ENCODE measurements at places on chromosomes 5 and 9.

DNA sequence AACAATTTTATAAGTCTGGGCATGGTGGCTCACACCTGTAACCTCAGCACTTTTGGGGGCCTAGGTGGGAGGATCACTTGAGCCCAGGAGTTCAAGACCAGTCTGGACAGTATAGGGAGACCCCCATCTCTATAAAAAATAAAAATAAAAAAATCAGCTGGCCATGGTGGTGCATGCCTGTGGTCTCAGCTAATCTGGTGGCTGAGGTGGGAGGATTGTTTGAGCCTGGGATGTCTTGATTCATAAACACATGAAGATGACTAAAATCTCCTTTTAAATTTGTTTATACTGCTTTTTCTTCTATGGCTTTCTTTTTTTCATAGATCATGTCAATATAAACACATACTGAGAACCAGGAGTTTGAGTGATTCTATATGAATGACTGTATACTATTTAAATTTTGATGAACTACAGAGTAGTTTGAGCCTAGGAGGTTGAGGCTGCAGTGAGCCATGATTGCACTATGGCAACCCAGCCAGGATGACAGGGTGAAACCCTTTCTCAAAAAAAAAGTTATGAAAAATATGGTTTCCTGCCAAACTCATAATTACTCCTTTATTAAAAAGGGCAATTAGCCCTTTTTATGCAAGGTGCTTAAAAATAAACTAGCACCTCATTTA, 14.2 kb downstream of the RIC1 start:
- no peak for DNase-seq

GRCh38 chr5:35303152-35303551, 72.9 kb upstream of the PRLR start:
- DNase-seq = no peak

DNA sequence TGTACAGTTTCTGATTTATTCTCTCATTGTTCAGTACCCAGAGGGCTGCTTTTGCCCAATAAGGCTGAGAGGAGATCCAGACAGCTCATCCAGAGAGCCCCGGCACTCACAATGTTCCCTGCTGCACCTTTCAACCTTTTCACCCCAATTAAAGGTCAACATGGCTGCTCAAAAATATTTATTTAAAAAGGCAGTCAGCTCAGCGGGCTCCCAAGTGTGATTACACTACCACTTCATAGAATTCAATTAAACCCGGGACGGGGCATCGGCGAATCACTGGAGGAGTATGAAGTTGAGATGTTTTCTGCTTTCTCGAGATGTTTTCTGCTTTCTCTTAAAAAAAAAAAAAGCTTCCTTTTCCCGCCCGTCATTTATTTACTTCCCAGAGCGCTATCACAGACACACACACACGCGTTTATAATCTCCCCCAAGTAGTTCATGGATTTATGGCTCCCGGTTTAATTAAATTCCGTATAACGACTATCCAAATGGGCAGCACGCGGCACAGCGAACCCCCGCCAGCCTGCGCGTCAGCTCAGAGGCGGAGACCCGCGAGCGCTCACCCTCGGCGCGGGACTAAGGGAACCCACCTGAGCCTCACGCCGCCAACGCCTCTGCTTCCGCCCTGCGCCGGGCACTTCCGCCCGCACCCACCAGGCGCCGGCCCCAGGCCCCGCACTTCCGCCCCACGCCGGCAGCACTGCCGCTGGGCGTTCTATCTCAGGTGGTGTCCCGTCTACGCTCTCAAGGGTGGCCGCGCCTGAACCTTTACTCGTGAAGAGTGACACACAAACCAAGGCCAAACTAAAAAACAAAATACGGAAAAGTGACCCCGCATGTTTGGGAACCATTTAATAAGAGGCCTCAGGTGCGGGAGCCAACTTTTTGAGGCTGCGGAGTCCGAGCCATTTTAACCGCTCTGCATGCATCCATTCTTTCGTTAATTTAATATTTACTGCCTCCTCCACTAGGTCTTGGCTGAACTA, at the start of gene C5orf63:
C5orf63 (minus strand) TSS at position 642 of the 986 bp plus-strand sequence. CDS start 14,507 bp downstream, outside the sequence.
- peak; percentile 70 for DNase-seq

DNA sequence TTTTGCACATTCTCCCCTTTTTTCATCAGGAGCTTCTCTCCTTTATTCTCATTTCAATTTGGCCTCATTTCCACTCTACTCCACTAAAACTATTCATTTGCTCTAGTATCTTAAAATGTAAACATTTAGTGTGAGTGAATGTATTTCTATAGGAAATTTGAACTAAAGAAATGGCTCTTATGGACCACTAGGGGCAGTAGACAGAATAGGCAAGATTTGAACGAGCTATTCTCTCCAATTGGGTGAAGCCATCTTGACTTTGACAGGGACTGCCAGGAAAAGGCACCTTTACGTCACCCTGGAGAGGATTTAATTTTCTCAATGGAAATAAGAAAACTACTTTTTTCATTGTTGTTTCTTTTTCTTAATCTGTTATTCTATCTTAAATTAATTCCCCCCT, 666.3 kb downstream of the DNAH5 start:
- DNase-seq = no peak

DNA sequence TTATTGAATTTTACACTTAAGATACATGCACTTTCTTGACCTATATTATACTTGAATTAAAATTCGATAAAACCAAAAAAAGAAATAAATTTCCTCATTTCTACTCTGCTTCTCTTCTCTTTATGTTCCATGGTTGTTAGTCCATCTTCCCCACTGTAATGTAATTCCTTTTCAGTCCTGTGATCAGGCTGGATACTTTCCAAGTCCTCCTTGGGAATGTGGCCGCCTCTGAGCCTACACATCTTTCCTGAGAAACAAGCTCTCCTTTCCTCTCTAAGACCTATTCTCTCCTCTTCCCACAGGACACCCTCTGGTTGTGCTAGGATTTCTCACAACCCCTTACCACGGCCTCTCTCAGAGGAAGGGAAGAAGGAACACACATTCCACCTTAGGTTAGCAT, 285.1 kb downstream of the DNAH5 start:
- no peak for DNase-seq

GRCh38 chr5:136080483-136081216, 51.9 kb downstream of the TGFBI start:
- peak; percentile 92 for DNase-seq

GRCh38 chr5:128649192-128649591, 111.1 kb upstream of the FBN2 start:
- no peak for DNase-seq

- DNase-seq = no peak
Measured at GRCh38 chr9:109496841-109497225, 1.3 kb downstream of the PTPN3 start.

DNA sequence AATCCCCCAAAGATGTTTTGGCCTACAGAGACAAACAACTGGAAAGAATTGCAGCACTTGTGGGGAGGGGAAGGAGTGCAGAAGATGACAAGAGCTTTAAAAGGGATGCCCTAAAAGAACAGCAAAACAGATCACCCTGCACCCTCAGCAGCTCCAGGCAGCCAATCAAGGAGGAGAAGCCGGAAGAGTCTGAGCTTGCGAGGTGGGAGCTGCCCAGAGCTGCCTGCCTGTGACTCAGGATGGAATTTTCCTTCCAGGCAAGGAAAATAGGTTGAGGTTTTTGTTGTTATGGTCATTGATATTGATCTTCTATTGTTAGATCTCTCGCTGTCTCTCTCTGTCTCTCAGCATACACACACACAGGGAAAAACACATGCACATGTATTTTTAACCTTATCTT, 70.3 kb upstream of the MAP1B start:
- no peak for DNase-seq

- DNase-seq = no peak
Measured at GRCh38 chr9:124764774-124765438, 6.2 kb downstream of the NR6A1 start.

GRCh38 chr9:110029956-110030480, 177.9 kb downstream of the C9orf152 start:
- no peak for DNase-seq

DNA sequence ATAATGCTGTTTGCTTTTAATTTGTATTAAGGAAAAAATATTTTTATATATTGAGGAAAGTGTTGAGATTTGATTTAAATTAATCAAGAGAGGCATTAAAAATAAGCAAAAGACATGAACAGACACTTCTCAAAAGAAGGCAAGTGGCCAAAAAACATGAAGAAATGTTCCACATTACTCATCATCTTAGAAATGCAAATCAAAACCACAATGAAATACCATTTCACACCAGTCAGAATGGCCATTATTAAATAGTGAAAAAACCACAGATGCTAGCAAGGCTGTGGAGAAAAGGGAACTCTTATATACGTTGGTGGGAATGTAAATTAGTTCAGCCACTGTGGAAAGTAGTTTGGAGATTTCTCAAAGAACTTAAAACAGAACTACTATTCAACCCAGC, 45.9 kb downstream of the RANBP17 start:
- DNase-seq = no peak

- DNase-seq = no peak
Measured at GRCh38 chr9:18141681-18142080, 332.3 kb upstream of the ADAMTSL1 start.

DNA sequence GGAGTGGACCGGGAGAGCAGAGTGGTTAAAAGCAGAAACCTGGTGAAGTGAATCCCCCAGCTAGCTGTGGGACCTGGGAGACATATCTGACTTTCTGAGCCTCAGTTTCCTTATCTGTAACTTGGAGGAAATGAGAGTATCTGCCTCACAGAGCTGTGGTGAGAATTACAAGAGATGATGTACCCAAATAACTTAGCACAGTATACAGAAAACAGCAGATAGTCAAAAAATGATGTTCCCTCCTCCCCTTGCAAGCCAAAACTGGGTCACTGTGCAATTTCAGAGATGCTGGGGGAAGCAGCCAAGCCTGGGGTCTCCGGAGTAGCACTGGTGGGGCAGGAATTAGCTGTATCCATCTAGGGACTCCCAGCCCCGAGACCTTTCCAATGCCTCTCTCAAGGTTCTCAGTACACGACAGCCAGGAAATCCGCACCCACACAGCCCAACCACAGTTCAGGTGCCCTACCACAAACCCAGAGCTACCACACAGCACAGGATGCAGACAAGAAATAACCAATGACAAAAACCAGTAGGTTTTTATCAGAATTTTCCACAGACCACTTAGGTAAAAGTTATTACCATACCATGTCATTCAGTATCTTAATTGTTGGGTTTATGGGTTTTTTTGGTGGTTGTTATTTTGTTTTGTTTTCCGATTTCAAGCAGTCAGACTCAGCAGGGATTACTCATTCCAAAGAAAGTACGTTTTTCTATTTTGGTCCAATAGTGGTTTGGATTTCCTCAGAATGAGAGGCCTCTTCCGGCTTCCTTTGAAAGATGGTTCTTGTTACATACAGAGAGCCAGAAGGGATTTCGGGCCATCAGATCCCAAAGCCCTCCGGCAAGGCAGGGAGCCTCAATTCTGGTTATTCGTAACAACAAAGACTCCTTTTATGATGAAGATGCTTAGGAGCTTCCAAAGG, 4.9 kb upstream of the HRH2 start:
- DNase-seq = peak; percentile 50

DNA sequence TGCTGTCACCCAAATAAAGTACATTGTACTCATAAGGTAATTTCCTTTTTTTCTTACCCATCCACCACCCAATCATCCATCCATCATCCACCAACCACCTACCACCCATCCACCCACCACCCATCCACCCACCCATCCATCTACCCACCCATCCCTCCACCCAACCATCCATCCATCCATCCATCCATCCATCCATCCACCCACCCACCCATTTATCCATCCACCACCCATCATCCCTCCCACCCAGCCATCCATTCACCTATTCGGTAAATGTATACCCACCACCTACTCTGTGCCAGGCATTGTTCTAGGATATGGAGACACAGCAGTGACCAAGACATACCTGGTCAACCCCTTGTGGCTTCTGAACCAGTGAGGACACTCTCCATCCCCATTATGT, 25.1 kb downstream of the MGAT1 start:
- DNase-seq = no peak

- no peak for DNase-seq
Measured at GRCh38 chr5:157687198-157687554, 15.8 kb downstream of the C5orf52 start.

DNA sequence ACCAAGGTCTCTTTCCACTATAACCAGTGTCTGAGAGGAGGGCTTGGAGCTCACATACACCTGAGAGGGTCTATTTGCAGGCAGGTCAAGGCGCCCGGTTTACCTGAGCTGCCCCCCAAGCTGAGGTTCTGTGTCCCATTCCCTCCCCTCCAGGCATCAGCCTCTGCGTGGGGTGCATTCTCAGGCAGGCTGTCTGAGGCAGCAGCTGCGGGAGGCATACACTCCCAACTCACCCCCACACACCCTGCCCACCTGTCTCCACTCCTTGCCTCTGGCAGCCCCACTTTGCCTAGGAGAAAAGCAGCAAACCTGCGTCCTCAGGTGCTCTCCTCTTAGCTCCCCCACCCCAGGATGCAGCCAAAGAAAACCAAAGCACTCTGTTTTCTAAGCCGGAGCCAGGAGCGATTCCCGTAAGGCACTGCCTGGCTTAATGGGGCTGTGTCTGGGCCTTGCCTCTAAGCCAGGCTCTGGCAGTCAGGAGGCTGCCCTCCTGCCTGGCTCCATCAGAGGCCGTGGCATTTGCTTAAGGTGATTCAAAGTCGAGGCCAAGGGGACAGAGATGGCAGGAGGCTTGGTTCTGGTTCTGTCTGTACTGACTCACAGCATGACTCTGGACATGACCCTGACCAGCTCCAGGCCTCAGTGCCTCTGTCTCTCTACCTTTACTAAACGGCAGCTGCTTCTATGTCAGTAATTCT, 139.2 kb upstream of the TRIM32 start:
- DNase-seq = no peak

DNA sequence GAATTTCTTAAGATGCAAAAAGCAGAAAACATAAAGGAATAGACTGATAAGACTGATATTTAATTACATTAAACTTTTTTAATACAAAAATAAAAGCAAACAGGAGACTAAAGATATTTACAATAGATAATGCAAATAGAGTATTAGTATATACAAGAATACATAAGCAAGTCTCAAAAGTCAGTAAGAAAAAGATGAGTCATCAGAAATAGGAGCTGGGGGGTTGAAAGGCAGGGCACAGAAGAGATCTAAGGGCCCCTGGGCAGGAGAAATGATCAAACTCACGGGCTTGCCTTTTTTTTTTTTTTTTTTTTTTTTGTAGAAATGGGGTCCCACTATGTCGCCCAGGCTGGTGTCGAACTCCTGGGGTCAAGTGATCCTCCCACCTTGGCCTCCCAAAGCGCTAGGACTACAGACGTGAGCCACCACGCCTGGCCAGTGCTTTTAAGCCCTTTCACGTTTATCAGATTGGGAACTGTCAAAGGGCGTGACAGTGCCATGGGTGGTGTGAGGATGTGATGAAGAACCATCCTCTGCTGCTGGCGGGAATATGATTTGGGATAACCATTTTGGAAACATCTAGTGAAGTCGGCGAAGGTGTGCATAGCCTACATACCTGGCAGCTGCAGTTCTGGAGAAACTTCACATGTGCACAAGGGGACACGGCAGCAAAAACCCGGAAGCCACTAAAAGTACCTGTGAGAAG, 126.1 kb downstream of the CACNA1B start:
- no peak for DNase-seq

DNA sequence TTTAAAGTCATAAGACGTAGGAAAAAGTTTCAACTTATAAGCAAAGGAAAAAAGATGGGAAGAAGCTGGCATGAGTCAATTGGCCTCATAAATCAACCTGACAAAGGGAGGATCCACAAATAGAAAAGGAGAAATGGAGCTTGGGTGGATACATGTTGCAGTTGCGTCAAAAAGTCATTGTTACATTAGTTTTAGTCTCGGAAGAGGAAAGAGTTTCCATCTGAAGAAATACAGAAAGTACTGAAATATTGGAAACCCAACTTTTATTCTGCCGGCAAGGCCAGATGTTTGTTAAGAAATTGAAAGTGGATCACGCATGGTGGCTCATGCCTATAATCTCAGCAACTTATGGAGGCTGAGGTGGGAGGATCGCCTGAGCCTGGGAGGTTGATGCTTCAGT, 11.3 kb upstream of the TIMD4 start:
- DNase-seq = no peak

Measured in femur (tissue), 1 donor.